ENCODE measurements at places on chromosomes 7 and 10. TPM values are rescaled to one million over a fixed set of nuclear protein-coding genes. Genes with fewer than 3 reads are reported as not detected.
A peak's percentile ranks its signal among the peaks of the same experiment; 100 is the strongest.

Gene ARHGAP22
- total RNA-seq = 44.4 TPM

Gene CYP3A7
- not detected for total RNA-seq

DNA sequence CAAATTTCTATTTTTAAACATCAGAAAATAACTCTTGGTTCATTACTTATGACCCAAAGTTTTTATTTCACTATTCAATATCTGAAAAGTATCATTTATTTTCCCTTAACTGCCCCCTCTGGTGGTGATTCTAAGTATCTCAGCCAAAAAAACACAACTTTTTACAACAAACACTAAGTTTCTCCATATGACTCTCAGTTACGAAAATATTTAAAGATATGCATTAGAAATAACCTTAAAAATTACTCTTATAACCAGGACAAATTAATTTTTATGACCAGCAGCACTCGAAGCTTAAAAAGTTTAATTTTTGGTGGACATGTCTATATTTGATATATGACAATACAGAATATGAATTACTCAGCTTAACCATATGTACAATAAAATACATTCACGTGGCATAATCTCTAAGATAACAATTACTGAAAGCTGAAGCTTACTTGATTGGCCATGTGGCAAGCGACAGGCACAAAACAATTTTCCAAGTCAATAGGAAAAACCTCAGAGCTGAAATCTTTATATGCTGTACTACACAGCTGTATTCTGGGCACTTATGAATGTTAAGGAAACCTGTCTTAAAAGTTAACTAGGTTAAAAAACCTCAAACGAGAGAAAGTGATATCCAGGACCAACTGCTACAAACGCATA lies 2.3 kb downstream of the HNRNPA2B1 start:
- peak; percentile 59 for DNase-seq

DNA sequence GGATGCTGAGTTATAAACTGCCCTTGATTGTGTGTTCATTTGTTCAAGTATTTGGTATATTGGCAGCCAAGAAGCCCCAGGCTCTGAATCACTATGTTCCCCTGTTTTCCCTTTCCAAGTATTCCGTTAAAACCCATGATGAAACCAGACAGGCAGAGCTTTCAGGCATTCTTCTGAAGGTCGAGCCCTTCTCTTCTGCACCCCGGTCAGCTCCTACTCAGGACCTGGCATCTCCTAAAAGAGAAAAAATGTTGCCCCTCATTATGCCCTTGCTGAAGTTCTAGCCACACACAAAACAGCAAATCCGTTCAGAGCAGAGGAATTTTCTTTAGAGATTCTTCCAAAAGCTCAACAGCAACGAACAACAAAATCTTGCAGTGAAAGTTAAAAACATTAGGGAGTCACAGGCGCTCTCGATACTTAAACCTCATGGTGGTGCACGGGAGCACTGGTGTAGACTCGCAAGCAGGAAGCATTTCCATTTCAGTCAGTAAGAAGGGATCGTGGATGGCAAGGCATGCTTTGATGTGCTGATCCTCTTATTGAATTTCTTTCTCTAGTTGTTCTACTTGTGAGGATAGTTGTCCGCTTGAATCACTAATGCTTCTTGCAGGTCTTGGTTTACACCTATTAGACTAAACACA lies 264.9 kb downstream of the SKIDA1 start:
- peak; percentile 46 for DNase-seq

Gene FOXI2
- not detected for total RNA-seq

Gene PSMC2
- total RNA-seq = 118 TPM

Data from GM23248 (cell line).